ENCODE measurements at places on chromosomes 2 and 18.

GRCh38 chr18:63550068-63550467, 7.9 kb downstream of the SERPINB12 start:
- DNase-seq = no peak

DNA sequence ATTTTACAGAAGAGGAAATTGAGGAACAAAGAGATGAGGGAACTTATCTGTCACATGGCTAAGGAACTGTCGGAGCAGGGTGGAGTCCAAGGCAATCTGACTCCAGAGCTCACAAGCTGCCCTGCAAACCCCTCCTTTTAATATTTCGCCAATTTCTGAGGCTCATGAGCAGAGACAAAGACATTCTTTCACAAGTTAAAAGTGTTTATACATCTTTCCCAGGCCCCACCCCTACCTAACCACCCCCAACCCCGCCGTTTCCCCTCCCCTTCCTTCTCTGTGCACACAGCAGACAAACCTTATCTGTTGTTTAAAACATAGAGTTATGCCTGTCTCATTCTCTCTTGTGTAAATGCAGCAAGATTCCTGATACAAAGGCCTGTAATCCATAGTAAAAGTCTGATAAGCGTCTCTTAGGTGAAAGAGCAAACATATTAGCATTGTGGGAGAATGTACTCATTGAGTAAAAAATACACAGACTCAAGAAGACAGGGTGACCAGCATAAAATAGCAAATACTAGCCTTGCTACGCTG, 44.3 kb downstream of the EPHA4 start:
- DNase-seq = no peak

DNA sequence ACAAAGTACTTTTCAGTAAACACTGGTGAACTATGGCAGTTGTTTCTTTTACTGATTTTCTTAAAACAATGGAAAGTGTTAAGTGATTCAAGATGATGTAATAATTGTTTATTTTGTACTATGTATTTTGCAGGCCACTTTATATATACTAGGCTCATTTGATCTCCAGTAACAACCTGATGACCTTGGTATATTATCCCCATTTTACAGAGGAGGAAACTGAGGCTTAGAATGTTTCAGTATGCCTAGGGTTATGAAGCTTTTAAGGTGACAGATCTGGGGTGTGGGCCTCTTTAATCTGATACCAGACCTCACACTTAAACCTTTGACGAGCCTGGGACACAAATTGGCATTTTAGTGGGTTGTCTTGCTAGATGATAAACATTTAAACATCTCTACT, 63.2 kb downstream of the ITGB1BP1 start:
- no peak for DNase-seq

GRCh38 chr2:98503481-98504105, 58.9 kb downstream of the INPP4A start:
- DNase-seq = no peak

DNA sequence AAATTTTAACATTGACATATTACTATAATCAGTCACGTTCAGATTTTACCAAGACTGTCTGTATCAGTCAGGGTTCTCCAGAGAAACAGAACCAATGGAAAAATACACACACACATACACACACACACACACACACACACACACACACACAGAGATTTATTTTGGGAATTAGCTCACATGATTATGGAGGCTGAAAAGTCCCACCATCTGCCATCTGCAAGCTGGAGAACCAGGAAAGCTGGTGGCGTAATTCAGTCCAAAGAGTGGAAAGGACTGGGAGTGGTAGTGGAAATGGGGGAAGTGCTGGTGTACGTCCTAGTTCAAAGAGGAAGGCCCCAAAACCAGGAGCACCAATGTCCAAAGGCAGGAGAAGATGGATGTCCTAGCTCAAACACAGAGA, 166.4 kb downstream of the AKAIN1 start:
- no peak for DNase-seq

DNA sequence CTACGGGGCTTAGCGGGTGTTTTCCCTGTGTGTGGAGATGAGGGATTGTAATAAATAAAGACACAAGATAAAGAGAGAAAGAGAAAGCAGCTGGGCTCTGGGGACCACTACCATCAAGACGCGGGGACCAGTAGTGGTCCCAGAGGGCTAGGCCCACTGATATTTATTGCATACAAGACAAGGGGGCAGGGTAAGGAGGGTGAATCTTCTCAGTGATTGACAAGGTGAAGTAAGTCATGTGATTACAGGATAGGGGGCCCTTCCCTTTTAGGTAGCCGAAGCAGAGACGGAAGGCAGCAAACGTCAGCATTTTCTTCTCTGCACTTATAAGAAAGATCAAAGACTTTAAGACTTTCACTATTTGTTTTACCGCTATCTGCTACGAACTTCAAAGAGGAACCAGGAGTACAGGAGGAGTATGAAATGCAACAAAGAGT, 4.5 kb upstream of the GAL3ST2 start:
- DNase-seq = no peak

DNA sequence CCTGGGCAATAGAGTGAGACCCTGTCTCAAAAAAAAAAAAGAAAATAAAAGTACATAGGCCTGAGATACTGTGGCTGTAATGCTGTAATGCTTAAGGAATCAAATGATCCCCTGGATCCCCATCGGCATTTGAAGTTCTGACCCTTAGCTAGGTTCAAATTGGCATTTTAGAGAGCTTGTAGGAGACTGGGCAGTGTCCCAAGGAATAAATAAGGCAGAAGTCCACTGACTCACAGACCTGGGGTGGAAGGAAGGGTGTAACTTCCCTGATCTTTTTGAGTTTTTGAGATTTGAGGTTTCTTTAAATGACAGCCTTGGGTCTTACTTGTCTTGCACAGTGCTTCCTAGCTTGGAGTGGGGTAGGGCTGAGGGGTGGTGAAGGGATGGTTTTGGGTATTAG, 553.7 kb downstream of the SLC4A3 start:
- no peak for DNase-seq

- no peak for DNase-seq
Measured at GRCh38 chr18:394262-394986, 106.1 kb downstream of the COLEC12 start.

DNA sequence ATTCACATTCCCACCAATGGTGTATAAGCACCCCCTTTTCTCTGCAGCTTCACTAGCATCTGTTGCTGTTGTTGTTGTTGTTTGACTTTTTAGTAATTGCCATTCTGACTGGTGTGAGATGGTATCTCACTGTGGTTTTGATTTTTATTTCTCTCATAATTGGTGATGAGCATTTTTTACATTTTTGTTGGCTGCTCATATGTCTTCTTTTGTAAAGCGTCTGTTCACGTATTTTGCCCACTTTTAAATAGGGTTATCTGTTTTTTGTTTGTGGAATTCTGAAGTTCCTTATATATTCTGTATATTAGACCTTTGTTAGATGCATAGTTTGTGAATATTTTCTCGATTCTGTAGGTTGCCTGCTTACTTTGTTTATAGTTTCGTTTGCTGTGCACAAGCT, 278.4 kb upstream of the TNP1 start:
- DNase-seq = no peak

- DNase-seq = no peak
Measured at GRCh38 chr2:3651691-3652648, 6.0 kb upstream of the ALLC start.

GRCh38 chr2:154623819-154624218, 74.7 kb upstream of the KCNJ3 start:
- no peak for DNase-seq

DNA sequence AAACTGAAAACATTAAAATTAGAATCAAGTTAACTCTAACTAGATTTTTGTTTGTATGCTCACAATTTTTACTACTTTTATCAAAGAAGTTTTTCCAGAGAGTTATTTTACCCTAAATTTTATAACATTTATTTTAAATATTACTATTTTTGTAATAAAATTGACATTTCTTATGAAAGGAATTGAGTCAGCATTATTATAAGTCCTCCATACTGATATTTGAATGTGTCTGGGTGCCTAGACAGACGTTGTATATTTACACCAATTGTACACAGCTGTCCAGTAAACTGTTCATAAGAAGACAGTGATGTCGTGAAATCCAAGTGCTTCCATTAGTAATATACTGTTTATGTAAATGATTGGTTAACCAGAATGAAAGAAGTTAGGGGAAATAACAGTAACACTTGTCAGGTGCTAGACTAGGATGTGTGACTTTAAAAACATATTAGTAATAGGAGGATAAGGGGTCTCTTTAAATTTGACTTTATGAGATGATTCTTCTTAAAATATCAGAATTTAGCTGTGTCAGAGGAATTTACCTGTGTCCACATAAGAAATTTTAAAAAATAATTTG, 73.7 kb downstream of the TANK start:
- no peak for DNase-seq

- no peak for DNase-seq
Measured at GRCh38 chr2:138269765-138270164, 231.8 kb upstream of the SPOPL start.

DNA sequence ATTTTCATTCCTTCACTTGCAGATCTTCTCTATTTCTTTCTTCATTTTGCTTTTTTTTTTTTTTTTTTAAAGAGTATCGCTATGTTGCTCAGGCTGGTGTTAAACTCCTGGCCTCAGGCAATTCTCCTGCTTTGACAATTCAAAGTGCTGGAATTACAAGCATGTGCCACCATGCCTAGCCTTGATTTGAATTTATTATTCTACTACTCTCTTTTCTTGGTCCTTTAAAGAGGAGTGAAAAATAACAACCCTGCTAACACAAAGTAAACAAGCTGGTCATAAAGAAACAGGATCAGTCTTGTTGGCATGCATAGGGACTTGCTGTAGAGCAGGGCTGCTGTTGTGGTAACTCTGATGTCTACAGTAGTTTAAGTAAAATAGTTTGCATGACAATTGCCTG, 1615.3 kb upstream of the ZEB2 start:
- DNase-seq = no peak

DNA sequence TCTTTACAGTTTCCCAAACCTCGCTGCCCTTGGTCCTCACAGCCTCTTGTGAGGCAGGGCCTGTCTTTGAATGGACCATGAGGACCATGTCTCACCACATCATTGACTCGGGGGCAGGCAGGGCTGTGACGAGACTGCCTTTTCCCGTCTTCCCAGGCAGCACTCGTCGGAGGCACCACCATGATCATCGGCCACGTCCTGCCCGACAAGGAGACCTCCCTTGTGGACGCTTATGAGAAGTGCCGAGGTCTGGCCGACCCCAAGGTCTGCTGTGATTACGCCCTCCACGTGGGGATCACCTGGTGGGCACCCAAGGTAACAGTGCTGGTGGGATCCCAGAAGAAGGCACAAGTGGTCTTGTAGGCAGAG, 45.7 kb upstream of the MAPRE3 start:
- no peak for DNase-seq

- peak; percentile 16 for DNase-seq
Measured at GRCh38 chr2:217789003-217789735, 213.6 kb downstream of the TNS1 start.

GRCh38 chr2:31299547-31299946, 65.6 kb downstream of the EHD3 start:
- no peak for DNase-seq

DNA sequence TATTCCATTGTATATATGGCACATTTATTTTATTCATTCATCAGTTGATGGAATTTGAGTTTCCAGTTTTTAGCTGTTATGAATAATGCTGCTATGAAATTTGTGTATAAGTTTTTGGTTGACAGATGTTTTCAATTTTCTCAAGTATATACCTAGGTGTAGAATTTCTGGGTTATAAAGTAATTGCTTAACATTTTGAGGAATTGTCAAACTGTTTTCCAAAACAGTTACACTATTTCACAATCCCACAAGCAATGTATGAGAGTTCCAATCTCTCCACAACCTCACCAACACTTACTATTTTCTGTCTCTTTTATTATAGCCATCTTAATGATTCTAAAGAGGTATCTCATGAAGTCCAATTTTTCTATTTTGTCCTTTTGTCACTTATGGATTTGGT, 12.5 kb upstream of the WDSUB1 start:
- DNase-seq = no peak

GRCh38 chr2:223536546-223536945, 65.6 kb downstream of the SCG2 start:
- DNase-seq = no peak

GRCh38 chr2:120711694-120712093, 24.0 kb upstream of the GLI2 start:
- DNase-seq = no peak

DNA sequence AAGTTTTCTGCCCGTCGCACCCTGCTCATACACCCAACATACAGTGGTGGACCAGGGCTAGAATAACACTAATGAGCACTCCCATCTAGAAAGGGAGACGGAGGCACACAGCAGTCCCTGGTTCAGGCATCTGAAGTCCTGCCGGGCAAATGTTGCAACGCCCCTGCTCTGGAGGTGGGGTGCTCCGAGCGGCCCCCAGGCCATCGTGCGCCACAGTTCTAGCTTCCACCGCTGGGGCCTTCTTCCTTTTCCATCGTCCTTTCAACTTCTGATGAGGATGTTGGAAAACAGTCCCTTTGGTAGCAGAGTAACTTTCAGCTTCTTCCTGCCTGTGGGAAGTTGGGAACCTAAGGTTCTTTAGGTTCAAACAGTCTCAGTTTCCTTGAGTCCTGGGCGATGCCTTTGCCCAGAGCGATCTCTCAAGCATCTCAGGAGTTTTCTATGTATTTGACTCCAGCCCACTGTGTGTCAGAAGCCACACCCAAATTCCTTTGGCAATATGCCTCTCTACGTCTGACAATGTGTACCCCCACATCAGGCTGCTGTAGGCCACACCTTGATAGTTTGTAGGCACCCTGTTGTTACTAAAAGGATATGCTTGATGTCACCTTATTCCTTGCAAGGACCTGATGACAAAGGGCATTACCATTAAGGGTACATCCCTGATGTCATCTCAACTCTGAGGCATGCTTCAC, 258.8 kb downstream of the GLI2 start:
- DNase-seq = no peak

GRCh38 chr2:74174909-74175308, 3.8 kb downstream of the MOB1A start:
- no peak for DNase-seq

GRCh38 chr2:38474021-38474456, 97.0 kb upstream of the ATL2 start:
- DNase-seq = no peak

- DNase-seq = no peak
Measured at GRCh38 chr2:39524756-39525635, 87.9 kb upstream of the MAP4K3 start.

GRCh38 chr2:55010149-55010591, 40.1 kb downstream of the RTN4 start:
- DNase-seq = peak; percentile 24

DNA sequence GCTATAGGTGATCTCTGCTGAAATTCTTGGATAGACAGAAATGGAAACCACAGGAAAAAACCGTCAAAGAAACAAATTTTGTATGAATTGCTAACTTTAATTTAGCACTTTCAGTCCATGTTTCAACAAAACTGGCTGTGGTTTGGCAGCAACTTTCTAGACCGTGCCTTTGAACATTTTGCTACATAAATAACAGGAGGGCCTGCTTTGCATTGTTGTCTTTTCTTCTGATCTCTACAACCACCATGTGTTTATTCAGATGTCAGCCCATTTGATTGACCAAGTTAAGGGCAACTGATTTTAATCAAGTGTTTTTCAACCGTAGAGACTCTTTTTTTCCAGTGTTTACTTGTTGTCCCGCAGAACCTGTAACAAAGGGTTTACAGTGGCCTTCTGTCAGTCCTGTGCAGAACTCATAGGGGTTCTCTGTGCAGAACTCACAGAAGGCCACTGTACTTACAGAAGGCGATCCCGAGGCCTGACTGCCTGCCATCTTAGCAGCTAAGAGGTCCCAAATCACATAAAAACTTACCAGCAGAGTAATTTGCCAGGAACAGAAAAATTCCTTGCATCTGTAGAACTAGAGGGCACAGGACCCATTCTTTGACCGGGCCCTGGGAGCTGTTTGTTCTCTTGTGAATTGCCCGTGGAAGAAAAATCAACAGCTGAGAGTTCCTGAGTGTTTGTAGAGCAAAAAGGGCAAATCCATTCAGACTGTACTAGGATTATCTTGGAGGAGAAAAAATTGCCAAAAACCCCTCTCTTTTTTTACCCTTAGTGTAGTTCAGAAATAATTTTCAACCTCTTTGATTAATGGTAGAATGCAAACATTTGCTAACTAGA, 120.6 kb downstream of the PRKRA start:
- no peak for DNase-seq

Data from AG09319 (cell line).